ENCODE measurements at places on chromosomes 6 and 20.

GRCh38 chr6:105862936-105863607 is 223.1 kb upstream of the PRDM1 start:
- DNase-seq: no peak

DNA sequence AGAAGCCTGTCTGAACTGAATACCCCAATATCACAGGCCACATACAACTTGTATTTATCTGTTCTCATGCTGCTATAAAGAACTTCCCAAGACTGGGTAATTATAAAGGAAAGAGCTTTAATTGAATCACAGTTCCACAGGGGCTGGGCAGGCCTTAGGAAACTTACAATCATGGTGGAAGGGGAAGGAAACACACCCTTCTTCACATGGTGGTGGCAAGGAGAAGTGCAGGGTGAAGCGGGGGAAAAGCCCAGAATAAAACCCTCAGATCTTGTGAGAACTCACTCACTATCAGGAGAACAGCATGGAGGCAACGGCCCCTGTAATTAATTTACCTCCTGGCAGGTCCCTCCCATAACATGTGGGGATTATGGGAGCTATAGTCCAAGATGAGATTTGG is 50.3 kb upstream of the FNDC1 start:
- DNase-seq: no peak

DNA sequence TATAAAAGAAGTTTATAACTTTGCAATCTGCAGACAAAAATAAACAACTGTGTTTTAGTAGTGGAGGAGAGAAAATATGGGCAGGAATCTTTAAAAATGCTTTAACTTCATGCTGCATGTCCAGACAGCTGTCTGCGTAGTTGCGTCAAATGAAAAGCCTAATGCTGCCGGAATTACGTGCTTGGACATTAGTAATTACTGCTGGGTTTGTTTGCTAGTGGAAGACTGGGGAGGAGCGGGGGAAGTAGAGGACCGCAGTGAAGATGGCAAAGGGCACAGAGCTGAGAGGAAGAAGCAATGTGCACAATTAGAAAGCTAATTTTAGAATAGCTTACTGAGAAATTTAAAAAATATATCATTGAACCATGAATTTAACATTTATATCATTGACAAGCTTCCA is 2.4 kb downstream of the SNAP25 start:
- DNase-seq: no peak

DNA sequence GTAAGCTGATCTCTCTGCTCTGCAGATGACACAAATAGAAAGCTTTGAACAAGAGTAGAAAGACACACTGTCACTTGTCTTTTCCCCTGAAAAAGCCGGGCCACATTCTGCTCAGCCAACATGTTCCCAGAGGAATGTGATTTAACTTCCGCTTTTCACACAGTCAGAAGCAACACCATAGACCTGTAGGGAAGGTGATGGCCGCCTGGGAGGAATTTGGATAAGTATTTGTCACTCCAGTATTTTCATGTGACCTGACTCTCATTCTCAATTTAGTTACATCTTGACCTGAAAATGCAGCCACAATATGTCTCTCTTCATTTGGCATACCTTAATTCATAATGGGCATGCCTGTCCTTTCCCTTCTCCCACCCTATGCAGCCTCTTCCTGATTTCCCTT is 2.0 kb upstream of the GRM1 start:
- no peak for DNase-seq

DNA sequence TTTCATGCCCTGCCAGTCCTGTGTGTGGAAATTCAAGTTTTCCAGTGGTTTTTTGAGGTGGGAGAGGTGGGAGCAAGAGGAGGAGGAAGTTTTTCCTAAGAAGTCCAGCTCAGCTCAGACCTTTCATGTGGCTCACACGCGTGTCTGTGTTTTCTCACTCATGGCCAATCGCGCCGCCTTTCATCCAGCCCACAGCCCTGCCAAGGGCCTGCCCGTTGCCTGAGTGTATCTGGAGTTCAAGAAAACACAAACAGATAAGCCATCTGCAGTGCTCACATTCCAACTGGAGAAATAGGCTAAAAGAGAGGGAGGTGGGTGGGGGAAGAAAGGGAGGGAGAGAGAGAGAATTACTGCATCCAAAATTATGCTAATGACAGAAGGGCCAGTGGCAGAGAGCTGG is 12.6 kb upstream of the MPC1 start:
- no peak for DNase-seq

- no peak for DNase-seq
Observed at GRCh38 chr6:167485186-167485978, 160.5 kb downstream of the TTLL2 start.

DNA sequence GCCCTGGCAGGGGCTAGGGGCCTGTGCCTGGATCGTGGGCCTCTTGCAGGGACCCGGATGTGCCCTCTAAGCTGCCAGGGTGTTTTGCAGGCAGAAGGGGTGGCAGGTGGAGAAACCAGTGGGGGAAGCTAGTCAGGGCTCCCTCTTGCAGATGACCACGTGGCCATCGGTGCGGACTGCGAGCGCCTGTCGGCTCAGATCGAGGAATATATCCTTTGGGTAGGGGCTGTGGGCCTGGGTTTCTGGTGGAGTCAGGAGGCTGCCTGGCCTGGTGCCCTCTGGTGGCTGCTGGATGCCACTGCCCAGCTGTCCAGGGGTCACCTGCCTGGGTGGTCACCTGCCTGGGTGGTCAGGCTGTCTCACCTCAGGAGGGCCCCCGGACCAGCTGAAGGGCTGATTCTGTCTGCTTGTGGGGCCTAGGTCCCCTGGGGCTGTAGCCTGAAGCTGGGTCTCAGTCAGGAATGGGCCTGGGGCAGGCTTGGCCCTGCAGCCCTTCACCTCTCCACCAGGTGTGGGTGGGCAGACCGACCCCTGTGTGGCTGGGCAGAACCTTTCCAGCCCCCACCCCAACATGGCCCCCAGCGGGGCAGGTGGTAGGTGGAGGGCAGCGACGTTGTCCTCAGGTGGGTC is 6.7 kb downstream of the TCEA2 start:
- DNase-seq: no peak

DNA sequence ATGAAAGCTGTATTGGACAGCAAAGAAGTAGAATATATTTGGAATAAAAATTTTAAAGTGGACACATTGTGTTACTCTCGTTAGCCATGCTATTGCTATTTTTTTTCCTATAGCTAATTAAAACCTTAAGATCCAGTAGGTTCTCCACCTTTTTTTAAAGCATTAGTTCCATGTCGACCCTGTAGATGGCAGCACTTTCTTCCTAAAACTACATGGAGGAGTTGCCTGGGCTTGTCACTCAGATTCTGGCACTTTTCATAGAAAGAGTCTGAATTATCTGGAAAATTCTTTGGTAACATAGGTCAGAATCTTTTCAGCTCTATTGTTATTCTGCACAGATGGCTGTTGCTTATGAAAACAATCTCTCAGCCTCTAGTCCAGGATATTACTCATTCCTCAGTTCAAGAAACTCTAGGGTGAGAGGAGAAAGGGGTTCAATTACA is 42.0 kb upstream of the ESR1 start:
- peak; percentile 69 for DNase-seq

DNA sequence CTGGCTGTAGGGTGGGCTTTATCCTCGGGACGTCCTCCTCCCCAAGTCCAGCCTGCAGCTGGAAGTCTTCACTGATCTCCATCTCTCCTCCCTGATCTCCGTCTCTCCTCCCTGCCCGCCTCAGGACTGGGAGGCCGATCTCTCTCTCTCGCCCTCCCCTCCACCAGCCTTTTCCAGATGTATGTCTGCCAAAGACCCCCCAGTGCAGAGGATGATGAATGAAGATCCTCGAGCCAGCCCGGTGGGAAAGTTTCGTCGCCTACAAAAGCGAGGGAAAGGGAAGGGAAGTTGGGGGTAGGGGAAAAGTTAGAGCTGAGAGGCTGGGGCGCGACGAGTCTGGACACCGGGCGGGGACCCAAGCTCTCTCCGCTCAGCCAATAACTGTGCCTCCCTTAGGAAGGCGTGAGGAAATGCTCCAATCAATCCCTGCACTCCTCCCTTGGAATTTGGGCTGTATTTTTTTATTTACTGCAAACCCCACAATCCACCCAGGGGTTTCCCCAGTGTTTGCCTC is 595 bp upstream of the SRF start:
- no peak for DNase-seq

GRCh38 chr20:46883892-46884291 is 10.8 kb upstream of the EYA2 start:
- DNase-seq: no peak

DNA sequence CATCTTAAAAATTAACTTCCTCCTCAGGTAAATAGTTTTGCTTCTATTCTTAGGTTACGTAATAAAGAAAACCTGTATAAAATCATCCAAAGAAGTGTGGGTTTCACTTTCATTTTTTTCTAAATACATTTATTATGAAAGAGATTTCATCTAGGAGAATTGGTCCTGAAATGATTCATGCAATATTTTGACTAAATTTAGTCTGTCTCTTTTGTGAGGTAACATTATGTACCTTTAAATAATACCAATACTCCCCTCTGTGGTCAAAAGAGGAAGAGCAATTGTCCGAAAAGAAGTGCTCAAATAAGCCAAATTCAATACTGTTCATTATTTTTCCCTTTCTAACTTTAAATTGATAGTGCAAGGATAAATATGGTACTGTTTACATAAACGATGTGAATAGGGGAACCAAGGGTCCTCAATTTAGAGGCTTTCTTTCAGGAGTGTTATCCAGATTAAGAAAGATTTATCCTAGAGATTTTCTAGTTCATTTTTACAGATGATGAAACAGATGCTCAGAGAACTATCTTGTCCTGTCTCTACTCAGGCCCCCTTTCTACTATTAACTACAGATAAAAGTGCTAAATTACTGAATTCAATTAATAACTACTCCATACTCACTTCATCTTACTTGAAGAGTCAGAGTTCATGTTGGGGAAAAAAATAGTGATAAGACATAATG is 26.2 kb downstream of the CYP39A1 start:
- DNase-seq: peak; percentile 58
